Effector memory CD8-positive, alpha-beta T cell (primary cell): ENCODE measurements at places on chromosomes 5 and 9.

GRCh38 chr5:178667101-178667500, 40.3 kb upstream of the CLK4 start:
- DNase-seq, result no peak

GRCh38 chr5:40436535-40437237, 243.0 kb upstream of the PTGER4 start:
- DNase-seq, result peak; percentile 55

- no peak for DNase-seq
Measured at GRCh38 chr9:128288273-128289004, 12.4 kb downstream of the SWI5 start.

DNA sequence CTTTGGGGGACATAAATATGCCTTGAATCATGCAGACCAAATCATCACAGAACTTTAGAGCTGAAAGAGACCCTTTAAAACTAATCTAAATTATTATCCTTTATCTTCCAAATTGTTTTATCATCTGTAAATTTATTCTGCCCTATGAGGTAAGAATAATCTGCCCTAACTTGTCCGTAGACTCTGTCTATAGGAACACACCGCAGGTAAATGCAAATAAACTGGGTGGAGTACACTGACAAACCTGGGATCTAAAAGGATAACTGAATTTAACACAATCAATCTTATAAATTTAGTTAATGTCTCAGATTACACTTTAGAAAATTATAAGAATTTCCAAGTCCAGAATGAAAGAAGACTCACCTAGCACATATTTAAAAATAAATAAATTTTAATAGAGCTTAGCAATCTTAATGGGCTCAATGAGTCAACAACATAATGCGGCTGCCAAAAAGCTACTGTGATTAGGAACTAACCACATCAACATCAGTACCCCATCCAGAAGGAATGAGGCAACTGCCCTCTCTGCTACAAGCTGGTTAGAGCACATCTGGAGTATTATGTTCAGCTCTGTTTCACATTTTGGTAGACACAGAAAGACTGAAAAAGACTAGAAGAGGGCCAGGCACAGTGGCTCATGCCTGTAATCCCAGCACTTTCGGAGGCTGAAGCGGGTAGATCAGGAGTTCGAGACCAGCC, 5.6 kb downstream of the MEGF9 start:
- no peak for DNase-seq

GRCh38 chr9:79630521-79631403, 59.0 kb downstream of the TLE4 start:
- no peak for DNase-seq

DNA sequence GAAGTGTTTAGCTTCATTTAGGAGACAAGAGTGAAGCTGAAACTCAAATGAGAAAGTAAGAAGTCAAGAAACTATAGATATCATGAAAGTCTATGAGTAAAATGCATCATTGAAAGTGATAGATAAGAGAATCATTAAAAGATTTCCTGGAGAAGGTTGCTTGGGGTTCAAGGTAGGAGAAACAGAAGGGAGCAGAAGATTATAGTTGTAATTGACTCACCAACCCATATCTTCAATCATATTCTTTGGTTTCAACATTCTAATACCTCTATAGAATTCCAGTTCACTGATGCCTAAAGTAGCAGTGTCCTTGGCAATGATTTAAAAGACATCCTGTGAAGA, 365.7 kb upstream of the RIOK2 start:
- no peak for DNase-seq

DNA sequence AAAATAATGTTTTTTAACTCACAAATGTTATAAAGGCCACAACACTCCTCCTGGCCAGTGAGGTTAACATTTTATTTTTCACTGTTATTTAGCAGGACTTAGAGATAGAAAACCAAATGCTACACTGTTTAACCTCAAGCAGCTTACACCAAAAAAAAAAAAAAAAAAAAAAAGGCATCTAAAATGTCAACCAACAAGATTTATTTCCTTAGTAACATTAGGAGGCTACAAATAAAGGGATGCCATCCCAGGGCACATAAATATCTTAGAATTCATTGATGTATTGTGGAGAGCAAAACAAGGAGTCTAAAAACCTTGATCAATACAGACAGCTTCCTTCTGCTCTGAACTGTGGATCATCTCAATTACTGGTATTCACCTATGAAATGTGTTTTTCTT, 53.7 kb downstream of the ELAVL2 start:
- DNase-seq, result no peak

DNA sequence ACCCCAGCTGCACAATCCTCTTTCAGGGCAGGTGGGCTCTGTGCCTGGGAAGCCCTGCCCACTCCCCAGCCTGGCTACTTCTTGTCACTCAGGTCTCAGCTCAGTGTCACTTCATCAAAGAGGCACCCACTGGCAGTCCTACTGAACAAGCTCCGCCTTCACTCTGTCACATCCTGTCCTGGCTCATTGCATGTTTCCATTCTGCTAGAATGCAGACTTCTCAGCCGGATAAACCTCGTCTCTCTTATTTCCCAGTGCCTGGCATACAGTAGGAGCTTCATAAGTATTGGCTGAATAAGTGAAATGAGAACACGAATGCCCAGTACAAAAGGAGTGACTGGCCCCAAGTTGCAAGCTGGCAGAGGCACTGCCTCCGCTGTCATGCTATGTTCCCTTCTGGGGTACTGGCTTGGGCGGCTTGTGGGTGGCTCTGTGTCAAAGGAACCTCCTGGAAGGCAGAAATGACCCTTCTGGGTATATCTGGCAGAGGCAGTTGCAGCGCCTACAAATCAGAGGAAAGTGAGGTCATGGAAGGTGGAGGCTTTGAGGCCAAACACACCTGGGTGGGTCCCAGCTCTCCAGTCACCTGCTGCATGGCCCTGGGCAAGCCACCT, 98.3 kb upstream of the PHYKPL start:
- DNase-seq, result no peak

DNA sequence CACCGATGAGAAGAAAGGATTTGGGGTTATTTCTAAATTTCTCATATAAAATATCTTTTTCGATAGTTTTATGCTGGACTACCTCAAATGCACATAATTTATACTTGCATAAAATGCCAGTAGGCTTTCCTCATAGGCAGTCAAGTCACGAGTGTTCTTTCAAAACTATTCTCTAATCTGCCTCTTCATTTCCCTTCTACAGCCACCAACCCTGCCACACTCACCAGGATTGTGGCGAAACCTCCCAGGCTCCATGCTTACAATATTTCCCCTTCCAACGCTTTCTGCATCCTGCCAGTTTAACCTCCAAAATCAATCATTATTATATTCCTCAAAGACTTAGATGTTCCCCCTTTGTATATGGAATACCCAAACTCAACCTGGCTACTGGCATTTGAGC, 65.4 kb downstream of the FRMD3 start:
- DNase-seq, result no peak

DNA sequence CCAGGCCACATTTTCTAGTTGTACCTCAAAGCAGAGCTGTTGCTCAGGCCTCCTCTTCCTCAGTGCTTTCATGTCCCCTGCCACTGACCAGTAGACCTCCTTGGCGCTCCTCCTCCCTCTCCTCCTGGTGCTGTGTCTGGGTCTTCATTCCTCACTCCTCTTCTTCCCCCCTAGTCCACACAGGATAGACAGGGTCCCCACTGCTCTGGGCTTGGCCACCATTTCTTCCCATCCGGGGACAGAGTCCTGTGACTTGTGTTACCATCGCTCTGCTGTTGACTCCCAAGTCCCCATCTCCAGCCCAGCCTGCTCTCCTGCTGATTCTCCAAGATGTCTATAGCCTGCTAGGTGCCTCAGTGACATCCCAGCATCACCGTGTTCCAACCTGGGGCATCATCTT, 88.2 kb upstream of the HRH2 start:
- no peak for DNase-seq

GRCh38 chr9:488448-488847, 273.8 kb downstream of the DOCK8 start:
- DNase-seq, result no peak

- no peak for DNase-seq
Measured at GRCh38 chr5:66633754-66634153, 37.6 kb downstream of the MAST4 start.

GRCh38 chr5:56018832-56019231, 24.1 kb upstream of the IL6ST start:
- DNase-seq, result no peak

- DNase-seq, result no peak
Measured at GRCh38 chr9:82597241-82598203, 465.4 kb downstream of the RASEF start.

DNA sequence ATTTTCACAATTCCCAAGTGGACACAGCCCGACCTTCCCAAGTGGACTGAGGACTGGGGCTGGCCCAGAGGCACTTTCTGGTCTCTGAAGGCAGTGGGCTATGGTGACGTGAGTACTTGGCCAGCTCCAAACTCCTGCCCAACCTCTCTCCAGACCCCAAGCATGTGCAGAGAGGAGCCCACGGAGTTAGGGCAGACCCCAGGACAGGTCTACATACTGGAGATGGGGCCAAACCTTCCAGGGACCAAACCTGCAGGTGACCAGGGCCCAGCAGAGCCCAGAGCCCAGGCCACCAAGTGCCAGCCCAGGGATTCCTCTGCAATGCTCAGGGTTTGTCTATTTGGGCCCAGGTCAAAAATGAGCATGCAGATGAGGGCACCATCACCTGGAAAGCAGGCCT, 15.3 kb downstream of the BRD3 start:
- DNase-seq, result no peak

DNA sequence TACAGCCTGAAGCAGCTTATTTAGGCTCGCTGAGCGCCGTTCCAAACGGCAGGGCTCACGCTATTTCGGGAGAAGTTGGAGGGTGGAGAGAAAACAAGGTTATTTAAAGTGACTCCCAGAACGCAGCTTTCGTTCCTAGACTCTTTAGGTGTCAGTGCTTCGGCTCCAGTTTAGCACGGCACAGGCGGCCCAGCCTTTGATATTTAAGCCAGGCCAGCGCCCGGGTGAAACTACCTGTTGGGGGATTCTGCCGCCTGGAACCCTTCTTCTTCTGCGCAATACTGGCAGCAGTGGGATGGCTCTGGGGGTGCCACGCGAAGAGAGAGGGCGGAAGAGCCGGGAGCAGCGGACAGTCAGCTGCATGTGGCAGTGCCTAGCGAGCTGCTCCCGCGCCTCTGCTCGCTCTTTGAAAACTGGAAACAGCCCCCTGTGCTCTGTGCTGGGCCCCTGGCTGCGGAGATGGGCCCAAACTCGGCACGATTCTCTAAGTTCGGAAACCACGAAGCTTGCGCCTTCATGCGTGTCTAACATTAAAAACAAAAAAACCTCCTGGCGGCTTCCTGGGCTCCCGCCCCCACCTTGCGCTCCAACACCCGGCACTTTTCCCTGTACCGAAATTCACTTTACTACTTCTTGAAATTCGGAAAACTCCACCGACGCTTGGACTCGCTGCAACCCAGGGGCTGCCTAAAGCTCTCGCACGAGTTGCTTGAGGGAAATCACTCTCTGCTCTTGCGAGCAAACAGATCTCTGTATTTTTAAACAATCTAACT, 34.6 kb upstream of the NFIB start:
- DNase-seq, result no peak

GRCh38 chr5:141866096-141866495, 12.1 kb downstream of the PCDH1 start:
- no peak for DNase-seq

- DNase-seq, result no peak
Measured at GRCh38 chr5:144209361-144209760, 38.7 kb downstream of the KCTD16 start.

GRCh38 chr5:110478895-110479294, 247.6 kb downstream of the TMEM232 start:
- no peak for DNase-seq

DNA sequence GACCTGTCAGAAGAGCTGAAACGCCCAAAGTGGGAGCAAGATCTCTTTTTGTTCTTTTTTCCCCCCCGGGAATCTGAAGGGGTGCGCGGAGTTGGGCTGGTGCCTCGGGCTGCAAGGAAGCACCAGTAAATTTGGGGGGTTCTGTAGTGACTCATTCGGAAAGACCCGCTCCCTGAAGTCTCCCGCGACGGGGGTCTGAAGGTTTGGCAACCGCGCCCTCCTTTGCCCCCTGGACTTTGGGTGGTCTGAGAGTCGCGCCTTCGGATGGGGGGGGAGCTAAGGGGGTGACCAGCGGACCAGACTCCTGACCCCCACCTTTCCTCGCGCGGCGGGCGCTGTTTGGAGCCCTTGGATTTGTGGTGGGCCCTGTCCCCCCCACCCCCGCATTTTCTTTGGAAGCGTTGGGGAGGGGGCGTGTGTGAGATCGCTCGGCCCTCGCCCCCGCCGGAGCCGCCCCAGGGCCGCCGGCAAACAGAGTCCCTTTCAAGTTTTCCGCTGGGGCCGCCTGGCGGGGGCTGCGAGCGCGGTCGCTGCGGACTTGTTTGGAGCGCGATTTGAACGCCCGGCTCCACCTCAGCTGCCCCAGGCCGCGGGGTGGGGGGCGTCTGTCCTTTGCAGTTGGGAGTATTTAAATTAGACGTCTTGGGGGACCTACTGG, 2.0 kb downstream of the CXXC5 start:
- DNase-seq, result no peak

DNA sequence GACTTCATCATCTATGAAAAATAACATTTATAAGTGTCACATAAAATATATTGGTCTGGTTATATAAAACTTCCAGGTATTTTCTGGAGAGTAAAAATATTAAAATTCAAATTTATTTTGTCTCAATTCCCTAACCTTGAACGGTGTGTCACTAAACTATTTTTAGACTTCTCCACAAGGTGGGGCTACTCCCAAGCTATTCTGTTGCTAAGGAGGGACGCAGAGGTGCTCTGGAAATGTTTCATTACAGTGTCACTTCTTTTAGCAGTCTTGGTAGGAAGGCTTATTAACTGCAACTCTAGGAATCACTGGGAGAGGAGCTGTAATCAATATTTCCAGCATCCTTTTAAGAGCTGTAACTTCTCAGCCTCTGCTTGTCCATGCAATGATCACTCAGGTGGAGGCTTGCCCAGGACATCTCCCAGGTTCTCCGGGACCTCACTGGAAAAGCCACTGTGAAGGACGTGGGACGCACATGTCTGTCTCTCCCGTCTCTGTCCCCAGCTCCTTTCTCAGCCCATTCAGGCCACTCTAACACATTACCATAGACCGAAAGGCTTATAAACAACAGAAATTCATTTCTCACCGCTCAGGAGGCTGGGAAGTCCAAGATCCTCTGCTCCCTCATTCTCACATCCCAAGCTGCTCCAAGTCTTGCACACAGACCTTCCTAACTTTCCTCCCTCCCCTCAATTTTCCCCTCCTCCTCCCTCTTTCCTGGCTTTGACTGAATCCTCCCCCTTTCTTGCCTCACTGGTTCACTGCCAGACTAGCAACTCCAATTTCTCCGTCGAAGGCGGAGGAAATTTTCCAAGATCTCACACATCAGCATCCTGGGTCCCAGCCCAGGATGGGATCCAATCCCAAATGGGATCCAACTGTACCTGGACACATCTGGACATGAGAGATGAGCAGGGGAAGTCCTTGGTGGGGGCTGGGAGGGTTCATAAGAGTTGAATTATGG, 32.7 kb upstream of the DNAH5 start:
- DNase-seq, result no peak

DNA sequence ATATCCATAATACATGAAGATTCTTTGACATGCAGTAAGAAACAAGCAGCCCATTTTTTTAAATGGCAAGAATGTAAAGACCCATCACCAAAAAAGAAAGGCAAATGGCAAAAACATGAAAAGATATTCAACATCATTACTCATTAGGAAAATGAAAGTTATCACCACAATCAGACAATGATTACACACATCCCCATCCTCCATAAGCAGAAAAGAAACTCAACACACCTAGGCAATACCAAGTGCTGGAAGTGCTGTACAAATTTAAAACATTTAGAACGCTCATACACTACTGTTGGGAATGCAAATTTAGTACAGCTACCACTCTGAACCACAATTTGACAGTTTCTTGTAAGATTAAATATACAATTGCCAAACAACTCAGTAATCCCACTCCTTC, 466.7 kb downstream of the ACTL7B start:
- no peak for DNase-seq
